Activated effector memory CD4-positive, alpha-beta T cell treated with Interleukin-2 at 50 U/mL for 16 hours (primary cell): ENCODE measurements at places on chromosomes 5 and 9.

DNA sequence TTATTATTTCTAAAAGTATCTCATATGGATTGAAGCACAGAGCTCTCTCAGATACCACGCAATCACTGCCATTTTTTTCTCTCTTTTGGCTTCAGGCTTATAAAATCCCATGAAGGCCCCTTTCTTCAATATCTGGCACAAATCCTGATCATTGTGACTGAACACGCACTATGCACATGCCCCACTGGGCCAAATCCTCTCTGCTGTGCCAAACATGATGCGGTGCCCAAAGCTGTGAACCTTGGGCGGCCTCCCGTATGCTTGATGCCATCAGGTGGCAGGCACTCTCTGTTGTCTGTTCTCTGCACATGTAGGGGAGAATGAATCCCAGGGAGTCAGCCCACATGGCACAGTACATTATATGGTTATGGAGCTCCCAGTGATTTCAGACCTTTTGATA, 375.0 kb upstream of the RGMB start:
- DNase-seq, result no peak

DNA sequence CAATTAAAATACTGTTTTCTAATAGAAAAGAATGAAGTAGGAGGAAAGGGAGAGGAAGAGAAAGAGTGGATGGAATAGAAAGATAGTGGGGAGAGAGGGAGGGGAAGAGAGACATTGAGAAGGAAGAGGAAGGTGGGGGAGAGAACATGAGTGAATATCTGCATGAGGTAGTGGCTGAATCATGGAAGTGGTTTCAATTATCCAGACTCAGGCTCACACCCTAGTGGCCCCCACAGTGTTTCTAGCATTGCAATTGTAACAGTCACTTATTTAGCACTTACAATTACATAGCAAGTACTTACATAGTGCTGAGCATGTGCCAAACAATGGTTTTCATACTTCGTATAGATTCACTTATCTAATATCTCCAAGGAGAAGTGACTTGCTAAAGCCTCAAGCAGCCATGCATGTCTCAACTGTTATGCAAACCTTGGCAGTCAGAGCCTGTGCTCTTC, 72.7 kb downstream of the CAST start:
- DNase-seq, result no peak

GRCh38 chr5:41835645-41836044, 34.6 kb downstream of the OXCT1 start:
- DNase-seq, result no peak

GRCh38 chr5:40578501-40579451, 100.9 kb upstream of the PTGER4 start:
- DNase-seq, result no peak

GRCh38 chr5:157740229-157740610, 3.3 kb upstream of the LSM11 start:
- no peak for DNase-seq

DNA sequence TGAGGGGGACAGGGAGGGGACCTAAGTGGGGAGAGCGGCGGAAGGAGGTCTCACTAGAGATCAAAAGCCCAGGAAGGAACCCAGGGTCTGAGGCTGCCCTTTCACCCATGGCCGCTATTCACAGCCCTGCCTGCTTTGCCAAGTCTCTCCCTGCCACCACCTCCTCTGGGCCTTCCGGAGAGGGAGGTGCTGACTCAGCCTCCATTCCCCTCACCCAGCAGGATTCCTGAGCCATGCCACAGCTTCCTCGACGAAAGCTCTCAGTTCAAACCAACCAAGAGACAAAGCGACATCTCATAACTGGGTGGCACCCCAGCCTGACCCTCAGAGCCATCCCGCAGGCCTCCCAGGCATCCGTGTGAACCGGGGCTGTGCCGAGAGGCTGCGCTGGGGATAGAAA, 36.7 kb downstream of the PAX5 start:
- no peak for DNase-seq

DNA sequence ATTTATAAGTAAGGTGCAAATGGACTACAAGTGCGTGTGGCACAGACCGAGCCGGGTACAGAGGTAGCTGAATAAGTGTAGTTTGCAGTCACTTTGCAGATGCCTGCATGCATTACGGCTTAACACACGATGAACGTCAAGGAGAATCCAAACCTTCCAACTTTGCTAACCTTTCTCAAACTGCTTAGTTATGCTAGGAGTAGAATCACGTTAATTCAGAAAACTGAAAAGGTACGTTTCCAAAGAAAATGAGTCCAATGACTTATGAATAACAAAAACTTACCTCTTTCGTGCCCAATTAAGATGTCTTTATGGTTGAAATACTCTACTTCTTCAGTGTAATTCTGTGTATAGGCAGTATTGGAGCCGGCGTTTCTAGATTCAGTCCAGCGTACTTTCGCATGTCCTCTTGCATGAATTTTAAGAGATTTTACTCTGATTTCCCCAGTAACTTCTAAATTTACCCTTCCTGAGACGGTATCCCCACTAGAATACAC, 539 bp downstream of the ARRDC3 start:
- peak; percentile 28 for DNase-seq

- DNase-seq, result no peak
Measured at GRCh38 chr9:133090752-133091385, 29.1 kb downstream of the CEL start.

GRCh38 chr5:167284222-167284890, 1007.1 kb upstream of the WWC1 start:
- no peak for DNase-seq

- no peak for DNase-seq
Measured at GRCh38 chr9:93280661-93281259, 96.8 kb downstream of the WNK2 start.

DNA sequence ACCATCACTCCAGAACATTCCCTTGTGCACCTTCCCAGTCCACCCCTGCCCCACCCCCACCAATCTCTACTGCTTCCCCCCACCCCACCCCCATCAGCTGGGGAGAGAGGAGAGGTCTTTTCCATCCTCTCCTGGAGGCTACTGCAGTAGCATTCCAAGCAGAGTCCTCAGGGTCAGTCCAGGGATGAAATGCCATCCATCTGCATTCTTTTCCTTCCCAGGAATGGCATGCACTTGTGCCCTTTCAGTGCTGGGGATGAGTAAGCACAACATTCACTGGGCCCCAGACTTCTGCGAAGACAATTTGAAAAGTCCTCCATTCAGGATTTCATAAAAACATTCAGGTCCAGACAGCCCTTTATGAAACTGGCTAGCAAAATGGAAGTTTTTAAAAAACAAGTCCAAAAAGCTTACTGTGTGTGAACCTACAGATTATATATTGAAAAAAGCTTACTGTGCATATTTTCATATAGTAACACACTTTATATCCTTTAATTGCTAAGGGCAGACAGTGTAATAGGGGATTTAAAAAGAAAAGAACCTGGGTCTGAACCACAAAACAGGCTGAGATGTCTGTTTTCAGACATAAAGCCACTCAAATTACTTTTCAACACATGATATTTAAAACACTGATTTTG, 50.0 kb upstream of the GOLPH3 start:
- no peak for DNase-seq

DNA sequence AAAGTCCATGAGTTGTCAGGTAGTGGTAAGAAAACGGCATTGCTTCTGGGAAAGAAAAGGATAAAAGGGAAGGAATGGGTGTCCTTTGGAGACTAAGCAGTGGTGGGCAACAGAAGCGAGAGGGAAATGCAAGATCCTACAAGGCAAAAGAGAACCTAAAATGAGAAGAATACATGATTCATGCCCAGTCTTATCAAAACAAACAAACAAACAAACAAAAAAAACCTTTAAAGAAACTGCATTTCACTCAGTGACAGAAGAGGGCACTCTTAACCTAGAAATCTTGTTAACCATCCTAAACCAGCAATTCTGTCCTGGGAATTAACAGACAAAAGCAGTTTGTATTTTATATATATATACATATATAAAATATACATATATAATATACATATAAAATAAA, 88.5 kb downstream of the SUSD1 start:
- DNase-seq, result no peak

DNA sequence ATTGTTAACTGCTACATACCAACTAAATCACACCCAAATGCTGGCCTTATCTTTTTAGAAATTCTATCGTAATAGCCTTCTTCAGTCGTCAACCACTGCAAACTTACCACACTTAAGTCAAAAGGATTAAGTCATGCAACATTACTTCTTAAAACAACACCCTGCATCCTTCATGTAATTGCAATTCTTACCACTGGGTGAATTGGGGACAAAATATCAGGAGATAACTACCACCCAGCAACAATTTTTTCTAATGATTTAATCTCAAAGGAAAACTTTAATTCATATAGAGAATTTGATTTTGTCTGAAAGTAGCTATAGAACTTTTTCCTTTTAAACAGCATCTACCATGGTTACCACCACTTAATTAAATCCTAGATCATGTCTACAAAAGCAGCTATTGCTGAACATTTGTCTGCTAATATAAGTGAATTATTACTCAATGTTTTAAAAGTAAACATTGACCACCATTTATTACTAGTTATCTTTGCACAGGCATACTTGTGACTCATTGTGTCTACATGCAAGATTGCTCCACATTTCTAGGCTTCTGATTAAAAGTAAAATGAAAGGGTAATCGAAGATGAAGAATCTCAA, 10.5 kb downstream of the MLLT3 start:
- DNase-seq, result no peak

DNA sequence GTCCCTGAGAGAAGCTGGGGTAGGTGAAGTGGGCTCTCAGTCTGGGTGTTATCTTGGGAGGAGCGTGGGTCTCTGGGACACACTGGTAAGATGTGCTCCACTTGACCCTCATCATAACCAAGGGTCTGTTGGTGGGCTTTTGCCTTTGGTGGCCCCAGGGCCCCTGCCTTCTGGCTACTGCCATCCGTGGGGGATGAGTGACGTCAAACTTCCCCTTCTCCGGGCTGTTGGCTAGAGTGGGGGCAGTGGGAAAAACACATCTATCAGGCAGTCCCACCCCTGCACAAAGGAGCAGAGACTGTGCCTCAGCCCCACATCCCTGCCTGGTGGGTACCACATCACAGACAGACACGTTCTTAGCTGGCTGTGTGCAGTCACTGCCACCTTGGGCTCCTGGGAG, 35.1 kb downstream of the GADD45G start:
- DNase-seq, result no peak

GRCh38 chr5:164253764-164254163, 748.3 kb downstream of the MAT2B start:
- DNase-seq, result no peak

DNA sequence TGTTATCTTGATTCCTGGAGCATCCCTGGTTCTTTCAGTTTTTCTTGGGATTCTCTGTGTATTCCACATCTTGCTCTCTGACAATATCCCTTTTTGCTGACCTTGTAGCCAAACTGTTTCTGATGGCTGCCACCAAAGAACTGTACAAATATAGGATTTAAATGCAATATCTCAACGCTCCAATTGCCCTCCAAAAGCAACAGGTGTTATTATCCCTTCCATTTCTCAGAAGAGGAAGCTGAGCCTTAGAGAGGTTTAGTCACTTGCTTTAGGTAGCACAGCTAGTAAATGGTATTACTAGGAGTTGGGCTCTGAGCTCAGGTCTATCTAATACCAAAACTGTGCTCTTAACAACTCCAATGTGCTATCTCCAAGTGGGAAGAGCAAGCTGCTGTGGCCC, 24.2 kb upstream of the HAND1 start:
- no peak for DNase-seq

- DNase-seq, result no peak
Measured at GRCh38 chr5:5014586-5015235, 125.4 kb upstream of the ADAMTS16 start.

DNA sequence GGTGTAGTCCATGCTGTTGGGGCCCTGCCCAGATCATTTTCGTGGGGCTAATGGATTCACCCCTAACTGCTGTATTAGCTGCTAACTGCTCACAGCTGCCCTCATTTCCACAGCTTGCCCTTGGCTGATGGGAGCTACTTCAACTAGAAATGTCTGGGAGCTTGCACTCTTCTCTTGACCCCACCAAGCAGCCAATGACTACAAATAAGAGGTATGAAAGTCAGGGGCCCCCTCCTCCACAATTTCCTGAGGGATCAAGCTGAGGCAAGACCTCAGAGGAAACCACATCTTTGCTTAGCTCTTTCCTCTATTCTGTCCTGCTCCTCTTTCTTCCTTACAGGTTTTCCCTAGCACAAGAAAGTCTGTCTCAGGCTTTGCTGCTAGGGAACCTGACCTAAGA, 397.5 kb downstream of the MLLT3 start:
- DNase-seq, result no peak

GRCh38 chr5:127582773-127583370, 65.4 kb downstream of the PRRC1 start:
- no peak for DNase-seq

GRCh38 chr9:116030517-116030916, 123.1 kb upstream of the PAPPA start:
- DNase-seq, result no peak

- DNase-seq, result no peak
Measured at GRCh38 chr9:131823701-131824146, 83.8 kb upstream of the RAPGEF1 start.

DNA sequence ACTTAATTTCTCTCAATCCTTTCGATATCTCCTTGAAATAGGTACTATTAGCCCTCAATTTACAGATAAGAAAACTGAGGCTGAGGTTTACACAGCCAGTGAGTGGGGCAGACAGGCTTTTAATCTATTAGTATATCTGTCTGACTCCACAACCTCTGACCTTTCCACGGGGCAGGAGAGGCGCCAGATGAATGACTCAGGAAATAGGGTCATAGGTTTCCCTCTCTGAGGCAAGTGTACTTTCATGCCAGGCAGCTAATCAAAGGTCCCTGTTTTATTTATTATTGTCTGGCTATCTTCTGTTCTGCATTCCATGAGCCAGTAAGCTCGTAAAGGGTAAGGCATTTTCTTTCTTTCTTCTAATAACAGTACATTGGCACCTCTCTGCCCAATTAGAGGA, 79.6 kb upstream of the KLF4 start:
- no peak for DNase-seq

DNA sequence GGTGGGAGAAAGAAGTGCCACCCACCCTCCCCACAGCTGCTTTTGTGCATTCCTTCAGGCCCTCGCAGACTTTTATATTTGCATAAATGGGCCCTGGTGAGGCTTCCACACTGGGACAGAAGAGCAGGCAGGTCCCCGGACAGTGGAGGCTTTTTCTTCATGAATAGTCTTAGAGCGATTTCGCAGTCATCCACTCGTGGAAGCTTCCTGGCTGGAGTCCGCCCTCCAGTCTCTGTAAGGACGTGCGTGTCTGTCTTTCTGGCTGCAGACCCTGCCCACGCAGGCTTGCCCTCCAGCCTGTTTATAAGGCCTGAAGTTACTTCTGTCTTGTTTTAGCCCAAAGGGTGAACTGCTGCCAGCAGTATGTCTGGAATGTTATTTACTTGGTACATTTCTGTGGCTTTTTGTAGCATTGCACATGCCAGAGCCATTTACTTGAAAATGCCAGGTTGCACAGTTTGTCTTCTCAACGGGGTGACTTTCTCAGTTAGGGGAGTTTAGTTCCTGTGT, 195.7 kb downstream of the AOPEP start:
- DNase-seq, result no peak
